T-helper 1 cell (primary cell): ENCODE measurements at places on chromosomes 4 and X.

GRCh38 chr4:73343432-73343831 lies 60.7 kb upstream of the ALB start:
- DNase-seq: no peak

DNA sequence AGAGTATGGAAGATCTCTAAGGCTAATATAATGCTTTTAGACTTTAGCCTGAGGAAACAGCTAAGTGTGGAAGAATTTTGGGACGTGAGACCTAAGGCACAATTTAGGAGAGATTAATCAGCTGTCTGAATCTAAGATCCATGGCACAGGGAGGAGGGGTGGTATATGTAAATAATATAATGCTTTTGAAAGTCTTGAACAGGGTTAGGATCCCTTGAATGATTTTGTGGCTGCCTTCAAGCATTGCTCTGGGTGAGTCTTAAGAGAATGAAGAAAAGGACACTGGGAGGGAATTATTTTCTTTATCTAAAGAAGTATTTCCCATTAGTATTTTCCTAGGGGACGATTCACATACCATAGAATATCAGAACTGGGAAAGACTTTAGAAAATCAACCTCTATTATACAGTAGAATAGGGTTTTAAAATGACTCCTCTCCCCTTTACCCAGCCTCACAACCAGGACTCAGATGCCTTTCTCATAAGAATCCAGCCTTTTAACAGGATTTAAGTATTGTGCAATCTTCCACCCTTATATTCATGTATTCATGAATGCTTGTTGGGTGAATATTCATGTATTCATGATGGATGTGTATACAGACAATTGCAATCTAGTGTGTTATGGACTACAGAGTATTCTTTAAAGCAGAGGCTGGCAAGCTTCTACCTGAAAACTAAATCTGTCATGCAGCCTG lies 664.2 kb upstream of the CPEB2 start:
- no peak for DNase-seq

DNA sequence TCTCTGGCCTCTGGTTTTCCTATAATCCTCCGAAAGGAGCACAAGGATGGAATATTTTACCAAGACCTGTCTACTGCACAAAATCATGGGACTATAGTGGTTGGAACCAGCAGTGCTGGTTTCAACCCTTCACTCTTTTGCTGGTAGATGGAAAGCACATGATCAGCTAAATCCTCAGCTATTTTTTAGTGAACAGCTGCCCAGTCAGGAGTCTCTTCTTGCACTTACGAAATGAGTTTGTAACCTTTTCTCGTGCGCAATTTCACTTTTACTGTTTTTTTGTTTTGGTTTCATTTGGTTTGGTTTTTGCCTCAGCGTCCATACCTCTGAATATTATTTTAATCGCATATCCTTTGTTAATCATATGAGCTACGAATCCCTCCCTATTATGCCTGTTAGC lies 418.5 kb upstream of the CPEB2 start:
- DNase-seq: no peak

- peak; percentile 12 for DNase-seq
Observed at GRCh38 chrX:129726307-129727111, 12.3 kb upstream of the XPNPEP2 start.

GRCh38 chrX:51893931-51894696 lies 691 bp downstream of the MAGED1 start:
- DNase-seq: no peak

DNA sequence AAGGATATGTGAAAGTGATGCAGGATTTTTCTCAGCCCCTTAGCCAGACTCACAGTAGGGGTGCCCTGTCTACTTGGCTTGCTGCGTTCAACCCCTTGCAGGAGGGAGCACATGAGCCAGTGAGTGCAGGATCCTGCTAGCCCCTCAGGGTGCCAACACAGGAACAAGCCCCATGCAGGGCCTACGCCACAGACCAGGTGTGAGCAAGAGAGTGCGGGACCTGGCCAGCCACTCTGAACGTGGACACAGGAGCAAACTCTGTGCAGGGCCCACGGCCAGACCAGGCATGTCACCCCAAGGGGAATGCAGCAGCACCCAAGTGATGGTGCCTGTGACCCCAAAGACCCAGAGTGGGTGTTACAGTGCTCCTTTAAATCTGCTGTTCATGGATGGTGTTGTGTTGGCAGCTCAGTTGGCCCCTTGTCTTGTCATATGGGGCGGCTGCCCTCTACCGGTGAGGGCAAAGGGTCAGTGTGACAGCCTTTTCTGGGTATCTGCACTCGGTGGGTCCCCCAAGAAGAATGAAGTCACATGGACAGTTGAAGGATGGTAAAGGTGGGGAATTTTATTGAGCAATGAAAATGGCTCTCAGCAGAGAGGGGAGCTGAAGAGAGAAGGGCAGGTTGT lies 188.4 kb upstream of the MAOA start:
- DNase-seq: no peak

- DNase-seq: peak; percentile 14
Observed at GRCh38 chrX:123835661-123836371, 24.0 kb upstream of the XIAP start.

GRCh38 chr4:98612318-98613250 lies 45.8 kb downstream of the TSPAN5 start:
- DNase-seq: no peak

GRCh38 chrX:69110116-69110530 lies 55.1 kb downstream of the PJA1 start:
- DNase-seq: no peak

DNA sequence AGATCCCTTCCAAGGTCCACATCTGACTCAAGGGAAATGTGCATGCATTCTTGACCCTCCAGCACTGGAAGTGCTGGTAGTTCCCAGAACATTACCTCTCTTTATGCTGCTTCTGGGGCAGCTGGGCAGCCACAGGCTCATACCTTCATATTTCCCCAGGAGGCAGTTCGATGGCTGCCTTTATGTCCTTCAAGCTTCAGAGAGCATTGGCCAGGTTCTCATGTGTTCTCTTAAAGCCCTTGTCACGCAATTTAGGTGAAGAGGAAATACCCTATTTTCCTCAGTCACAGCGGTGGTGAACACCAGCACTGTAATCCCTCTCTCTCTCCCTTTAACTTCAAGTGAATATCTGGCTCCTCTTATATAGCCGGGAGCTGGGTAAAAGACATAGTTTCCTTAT lies 134.3 kb downstream of the MID1IP1 start:
- DNase-seq: no peak

DNA sequence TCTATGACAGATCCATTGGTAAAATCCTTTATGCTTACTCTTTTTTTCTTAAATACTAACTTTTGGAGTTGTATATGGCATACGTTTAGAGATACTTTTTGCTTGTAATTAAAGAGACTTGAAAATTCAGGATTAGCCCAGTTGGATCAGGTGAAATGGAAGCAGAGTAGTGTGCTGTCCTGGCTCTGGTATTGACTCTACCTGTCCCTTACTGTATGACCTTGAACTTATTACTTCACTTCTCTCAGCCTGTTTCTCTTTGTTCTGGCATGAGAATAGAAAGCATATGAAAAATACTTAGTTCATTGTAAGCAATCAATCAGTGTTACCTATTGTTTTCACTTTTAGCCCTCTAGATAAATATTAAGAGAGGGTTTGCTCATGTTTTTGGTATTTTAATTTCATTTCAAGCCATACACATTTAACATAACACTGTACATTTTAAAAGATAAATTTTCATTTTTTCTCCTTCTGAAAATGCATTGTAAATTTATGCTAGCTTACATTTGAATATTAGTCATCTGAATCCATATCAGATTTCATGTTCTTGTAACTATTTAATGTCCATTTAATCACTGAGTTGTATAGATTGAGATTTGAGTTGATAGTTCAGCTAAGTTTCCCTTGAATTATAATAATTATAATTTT lies 35.9 kb downstream of the GUCY1B1 start:
- DNase-seq: no peak

DNA sequence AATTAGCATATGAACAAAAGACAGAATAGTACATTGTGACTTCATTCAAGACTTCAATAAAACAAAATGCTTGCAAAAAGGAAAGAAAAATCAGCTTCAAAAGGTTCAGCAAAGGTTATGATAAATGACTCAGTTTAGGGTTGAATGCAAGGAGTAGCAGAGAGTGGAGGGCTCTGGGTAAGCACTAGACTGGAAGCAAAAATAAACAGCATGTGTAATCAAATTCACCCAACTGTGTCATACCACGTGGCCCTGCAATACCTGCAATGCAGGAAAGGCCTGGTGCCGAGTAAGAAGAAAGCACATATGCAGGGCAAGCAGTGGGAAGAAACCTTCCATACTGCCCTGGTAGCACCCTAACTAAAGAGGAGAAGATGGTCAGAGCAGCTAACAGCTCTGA lies 88.7 kb downstream of the ATP11C start:
- DNase-seq: no peak

- no peak for DNase-seq
Observed at GRCh38 chr4:127182687-127183086, 450.1 kb upstream of the INTU start.

DNA sequence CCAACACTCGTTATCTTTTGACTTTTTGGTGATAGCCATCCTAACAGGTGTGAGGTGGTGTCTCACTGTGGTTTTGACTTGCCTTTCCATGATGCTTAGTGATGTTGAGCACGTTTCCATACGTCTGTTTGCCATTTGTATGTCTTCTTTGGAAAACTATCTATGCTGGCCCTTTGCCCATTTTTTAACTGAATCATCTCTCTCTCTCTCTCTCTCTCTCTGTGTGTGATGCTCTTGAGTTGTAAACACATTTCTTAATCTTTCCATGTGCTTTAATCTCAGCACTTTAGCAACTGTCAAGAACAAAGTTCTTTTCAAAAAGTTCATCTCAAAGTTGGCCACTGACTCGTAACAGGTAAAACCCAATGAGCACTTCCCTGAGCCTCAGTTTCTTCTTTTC lies 10.5 kb downstream of the SORBS2 start:
- DNase-seq: no peak

- DNase-seq: no peak
Observed at GRCh38 chrX:149629730-149630387, 1.7 kb downstream of the TMEM185A start.

DNA sequence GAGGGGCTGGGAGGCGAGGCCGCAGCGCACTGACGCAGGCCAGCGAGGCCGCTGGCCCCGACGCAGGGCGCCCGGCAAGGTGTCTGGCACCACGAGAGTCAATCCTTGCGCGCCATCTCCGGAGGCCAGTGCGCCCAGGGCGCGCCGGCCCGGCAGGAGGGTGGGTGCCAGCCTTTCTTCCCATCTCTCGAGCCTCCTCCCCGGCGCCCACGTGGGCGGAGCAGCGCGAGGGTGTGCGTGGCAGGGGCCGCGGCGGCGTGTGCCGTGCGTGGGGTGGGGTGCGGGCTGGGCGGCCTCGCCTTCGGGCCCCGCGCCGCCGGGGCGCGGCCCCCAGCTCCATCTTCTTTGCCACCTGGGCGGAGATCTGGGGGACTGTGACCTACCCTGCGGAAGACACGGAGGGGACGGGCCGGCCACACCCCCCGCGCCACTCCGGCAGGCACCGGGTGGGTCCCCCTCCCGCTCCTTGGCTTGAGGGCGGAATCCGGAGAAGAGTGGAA lies 877 bp downstream of the JAKMIP1 start:
- no peak for DNase-seq

DNA sequence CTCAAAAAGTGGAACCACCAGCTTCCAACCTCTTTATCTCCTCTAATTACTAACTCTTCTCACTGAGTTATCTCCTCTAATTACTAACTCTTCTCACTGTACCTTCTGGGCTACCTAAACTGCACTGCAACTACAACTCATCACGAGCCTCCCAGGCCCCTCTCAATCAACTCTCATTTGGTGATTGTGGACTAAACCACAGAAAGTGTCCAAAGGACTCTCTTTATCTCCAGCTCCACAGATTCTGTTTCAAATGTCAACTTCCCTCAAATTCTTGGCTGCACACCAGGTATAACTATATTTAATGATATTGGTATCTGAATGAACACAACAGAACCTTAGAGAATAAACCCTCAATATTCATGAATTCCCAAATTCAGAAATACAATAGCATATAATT lies 182.9 kb downstream of the MAML3 start:
- DNase-seq: no peak

DNA sequence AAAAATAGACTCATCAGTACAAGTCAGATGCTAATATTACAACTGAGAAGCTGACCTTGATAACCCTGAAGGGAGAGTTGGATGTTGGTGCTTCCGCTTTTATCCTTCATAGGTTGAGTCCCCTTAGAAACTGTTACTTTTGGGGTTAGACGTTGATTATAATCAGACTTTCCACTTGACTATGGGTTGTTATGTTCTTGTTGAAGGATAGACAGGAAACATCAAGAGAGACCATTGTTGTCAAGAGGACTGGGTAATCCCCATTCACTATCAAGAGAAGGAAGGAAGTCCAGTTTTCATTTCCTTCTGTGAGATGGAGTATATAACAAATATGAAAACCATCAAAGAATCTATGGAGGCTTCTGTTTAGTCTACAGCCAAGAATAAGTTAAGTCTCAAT lies 229.9 kb upstream of the AFF2 start:
- no peak for DNase-seq

GRCh38 chr4:99847362-99847976 lies 30.8 kb downstream of the DAPP1 start:
- DNase-seq: no peak

GRCh38 chr4:1200425-1201035 lies 28.1 kb upstream of the SPON2 start:
- DNase-seq: no peak

GRCh38 chr4:121535351-121535750 lies 154.5 kb upstream of the QRFPR start:
- DNase-seq: no peak

GRCh38 chr4:81915430-81915829 lies 443.7 kb upstream of the RASGEF1B start:
- DNase-seq: no peak

DNA sequence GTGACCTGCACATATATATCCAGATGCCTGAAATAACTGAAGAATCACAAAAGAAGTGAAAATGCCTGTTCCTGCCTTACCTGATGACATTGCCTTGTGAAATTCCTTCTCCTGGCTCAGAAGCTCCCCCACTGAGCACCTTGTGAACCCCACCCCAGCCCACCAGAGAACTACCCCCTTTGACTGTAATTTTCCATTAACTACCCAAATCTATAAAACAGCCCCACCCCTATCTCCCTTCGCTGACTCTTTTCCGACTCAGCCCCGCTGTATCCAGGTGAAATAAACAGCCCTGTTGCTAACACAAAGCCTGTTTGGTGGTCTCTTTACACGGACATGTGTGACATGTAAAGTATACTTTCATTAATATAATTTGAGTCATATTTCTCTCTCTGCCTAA lies 320.3 kb upstream of the TECRL start:
- no peak for DNase-seq

DNA sequence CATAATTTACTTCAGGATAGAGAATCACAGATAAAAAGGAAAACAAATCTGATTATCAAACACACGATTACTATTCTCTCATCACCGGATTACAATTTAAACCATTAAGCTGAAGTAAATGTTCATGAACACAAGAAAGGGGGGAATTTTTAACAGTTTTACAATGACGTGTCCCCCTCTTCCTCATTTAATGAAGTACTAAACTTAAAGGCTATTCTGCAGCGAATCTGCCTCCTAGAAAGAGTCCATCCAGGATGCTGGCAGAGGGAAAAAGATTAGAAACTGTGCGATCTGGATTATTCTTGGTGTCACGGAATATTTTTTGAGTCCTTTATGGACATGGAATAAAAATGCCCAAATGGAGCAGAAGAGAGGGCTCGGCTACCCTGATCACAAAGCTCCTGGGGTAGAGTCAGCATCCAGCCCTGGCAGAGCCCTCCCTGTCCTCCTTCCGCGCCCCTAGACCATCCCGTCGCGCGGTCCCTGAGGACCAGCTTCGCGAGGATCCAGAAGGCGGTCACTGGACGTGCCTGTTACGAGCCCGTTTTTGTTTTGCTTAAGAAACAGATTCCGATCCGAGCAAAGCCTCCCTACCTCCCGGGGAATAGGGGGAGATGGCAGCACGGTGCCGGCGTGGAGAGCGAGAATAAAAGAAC lies 1.2 kb downstream of the ELF2 start:
- DNase-seq: no peak

- DNase-seq: no peak
Observed at GRCh38 chr4:120801137-120801758, 121.3 kb downstream of the PRDM5 start.
